Cortex of kidney (tissue), 1 donor: ENCODE measurements at places on chromosomes 6 and 20.

DNA sequence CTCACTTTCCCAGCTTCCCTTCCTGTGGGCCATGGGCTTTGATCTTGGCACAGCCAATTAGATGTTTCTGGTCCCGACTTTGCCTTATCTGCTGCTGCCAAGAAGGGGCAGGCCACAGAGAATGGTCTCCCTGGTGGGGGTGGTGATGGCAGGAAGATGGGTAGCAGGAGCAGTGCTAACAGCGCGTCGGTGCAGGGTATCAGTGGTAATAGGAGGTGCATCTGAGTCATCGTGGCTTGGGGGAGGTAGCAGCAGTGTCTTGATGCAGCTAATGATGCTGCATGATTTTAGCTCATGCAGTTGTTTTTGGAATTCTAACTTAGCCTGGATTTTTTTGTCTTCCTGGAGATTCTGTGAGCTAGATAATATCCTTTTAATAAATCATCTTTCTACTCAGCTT, 18.9 kb upstream of the MAS1 start:
- no peak for DNase-seq

GRCh38 chr6:37936150-37936549, 116.6 kb downstream of the ZFAND3 start:
- DNase-seq, result no peak

GRCh38 chr6:111835807-111836206, 37.4 kb downstream of the FYN start:
- no peak for DNase-seq

GRCh38 chr20:50436696-50437095, 73.5 kb upstream of the PTPN1 start:
- no peak for DNase-seq
